ENCODE measurements at places on chromosomes 5 and 9. TPM values are rescaled to one million over a fixed set of nuclear protein-coding genes. Genes with fewer than 3 reads are reported as not detected.

AGXT2 gene
- not detected for total RNA-seq

DNAH5 gene
- not detected for total RNA-seq

SV2C gene
- not detected for total RNA-seq

- peaks cover 92% of the 10 kb centered on the region for H3K36me3 ChIP-seq
- H3K4me1 ChIP-seq, result peaks cover 83% of the 10 kb centered on the region
- DNase-seq, result no peak
- no peaks in the 10 kb centered on the region for H3K27me3 ChIP-seq
- peak overlapping the region; percentile 23 for H3K4me3 ChIP-seq
- peak overlapping the region; percentile 83 for H3K27ac ChIP-seq
Observed at GRCh38 chr5:35870605-35871004, 13.9 kb downstream of the IL7R start.

DNA sequence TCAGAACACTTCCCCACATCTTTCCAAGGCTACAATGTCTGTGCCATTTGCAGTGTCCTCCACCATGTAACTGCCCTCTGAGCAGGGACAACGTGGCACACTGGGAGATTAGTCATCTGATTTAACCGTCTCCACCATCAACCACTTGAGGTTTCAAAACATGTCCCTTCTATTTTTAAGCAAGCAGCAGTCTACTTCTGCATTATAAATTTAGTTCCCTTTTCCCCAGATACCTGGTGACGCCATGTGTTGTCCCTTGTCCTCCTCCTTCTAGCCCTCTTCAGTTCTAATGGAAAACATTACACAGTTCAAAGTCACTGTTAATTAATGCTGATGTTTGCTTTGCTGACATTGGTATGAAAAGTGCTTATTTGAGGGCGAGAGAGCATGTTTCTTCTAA lies 52.8 kb downstream of the ATP10B start:
- H3K27ac ChIP-seq, result no peak overlapping the region
- no peaks in the 10 kb centered on the region for H3K4me1 ChIP-seq
- no peak overlapping the region for H3K4me3 ChIP-seq
- H3K27me3 ChIP-seq, result no peaks in the 10 kb centered on the region
- no peak for DNase-seq

DNA sequence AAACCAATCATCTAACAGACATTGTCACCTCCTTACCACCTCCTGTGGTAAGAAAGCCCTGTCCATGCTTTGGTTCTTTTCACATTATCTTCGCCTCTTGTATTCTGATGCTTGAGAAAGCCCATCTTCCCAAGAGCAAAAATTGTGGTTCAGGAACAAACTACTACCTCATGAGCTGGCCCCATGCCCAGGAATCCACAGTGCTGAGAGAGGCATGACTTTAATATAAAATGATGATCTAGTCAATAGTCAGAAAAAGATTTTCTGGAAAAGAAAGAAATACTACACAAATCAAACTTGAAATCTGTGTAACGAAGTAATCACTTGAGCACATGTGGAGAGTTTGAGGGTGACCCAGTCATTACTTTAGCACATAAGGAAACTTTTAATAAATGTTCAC lies 94.7 kb downstream of the FGF10 start:
- no peaks in the 10 kb centered on the region for H3K27me3 ChIP-seq
- H3K36me3 ChIP-seq, result no peaks in the 10 kb centered on the region
- H3K4me3 ChIP-seq, result no peak overlapping the region
- DNase-seq, result no peak
- H3K27ac ChIP-seq, result no peak overlapping the region

DNA sequence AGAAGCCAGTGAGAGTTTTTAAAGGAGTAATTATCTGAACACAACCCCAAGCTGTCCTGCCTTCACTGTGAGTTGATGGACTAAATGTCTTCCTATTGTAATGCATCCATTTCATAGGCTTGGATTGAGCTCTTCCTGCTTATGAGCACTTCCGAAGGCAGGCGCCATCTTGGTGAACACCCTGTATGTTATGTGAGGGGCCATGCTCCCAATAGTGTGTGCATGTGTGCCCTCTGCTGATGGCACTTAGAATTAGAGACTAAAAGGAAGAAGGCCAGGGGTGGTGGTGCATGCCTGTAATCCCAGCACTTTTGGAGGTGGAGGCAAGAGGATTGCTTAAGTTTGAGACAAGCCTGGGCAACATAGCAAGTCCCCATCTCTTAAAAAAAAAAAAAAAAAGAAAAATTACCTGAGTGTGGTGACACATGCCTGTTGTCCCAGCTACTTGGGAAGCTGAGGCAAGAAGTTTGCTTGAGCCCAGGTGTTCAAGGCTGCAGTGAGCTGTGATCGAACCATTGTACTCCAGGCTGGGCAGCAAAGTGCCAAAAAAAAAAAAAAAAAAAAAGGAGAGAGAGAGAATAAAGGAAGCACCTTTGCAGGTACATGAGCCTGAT lies 65.0 kb downstream of the C9orf152 start:
- H3K36me3 ChIP-seq, result peaks cover 7% of the 10 kb centered on the region
- H3K27ac ChIP-seq, result peak overlapping the region; percentile 87
- DNase-seq, result peak; percentile 23

All from activated CD4-positive, alpha-beta T cell treated with anti-CD3 and anti-CD28 coated beads for 36 hours (primary cell).